ENCODE measurements at places on chromosomes 4 and X.
A peak's percentile ranks its signal among the peaks of the same experiment; 100 is the strongest.

DNA sequence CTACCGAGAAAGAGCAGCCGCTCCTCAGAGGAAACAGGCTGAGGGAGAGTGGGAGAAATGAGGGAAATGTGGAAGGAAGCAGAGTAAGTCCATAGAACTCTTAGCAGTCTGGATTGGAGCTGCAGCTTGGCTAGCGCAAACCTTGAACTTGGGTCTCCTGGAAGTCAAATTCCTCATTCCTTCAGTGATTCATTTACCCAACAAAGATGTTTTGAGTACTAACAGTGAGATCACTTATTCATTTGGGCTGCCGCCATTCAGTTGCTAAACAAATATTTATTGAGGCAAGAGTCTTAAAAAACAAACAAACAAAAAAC lies 51.5 kb downstream of the SEL1L3 start:
- no peak for DNase-seq

GRCh38 chr4:17562157-17562556 lies 14.8 kb upstream of the LAP3 start:
- no peak for DNase-seq

- DNase-seq: no peak
Observed at GRCh38 chr4:79217025-79217424, 108.8 kb downstream of the NAA11 start.

GRCh38 chr4:24470666-24471485 lies 113.5 kb downstream of the DHX15 start:
- peak; percentile 34 for DNase-seq

- no peak for DNase-seq
Observed at GRCh38 chrX:106177106-106177981, 9.2 kb downstream of the PWWP3B start.

Measured in activated CD4-positive, alpha-beta T cell treated with anti-CD3 and anti-CD28 coated beads for 48 hours (primary cell).